ENCODE measurements at places on chromosomes 7 and 10.
A peak's percentile ranks its signal among the peaks of the same experiment; 100 is the strongest.

DNA sequence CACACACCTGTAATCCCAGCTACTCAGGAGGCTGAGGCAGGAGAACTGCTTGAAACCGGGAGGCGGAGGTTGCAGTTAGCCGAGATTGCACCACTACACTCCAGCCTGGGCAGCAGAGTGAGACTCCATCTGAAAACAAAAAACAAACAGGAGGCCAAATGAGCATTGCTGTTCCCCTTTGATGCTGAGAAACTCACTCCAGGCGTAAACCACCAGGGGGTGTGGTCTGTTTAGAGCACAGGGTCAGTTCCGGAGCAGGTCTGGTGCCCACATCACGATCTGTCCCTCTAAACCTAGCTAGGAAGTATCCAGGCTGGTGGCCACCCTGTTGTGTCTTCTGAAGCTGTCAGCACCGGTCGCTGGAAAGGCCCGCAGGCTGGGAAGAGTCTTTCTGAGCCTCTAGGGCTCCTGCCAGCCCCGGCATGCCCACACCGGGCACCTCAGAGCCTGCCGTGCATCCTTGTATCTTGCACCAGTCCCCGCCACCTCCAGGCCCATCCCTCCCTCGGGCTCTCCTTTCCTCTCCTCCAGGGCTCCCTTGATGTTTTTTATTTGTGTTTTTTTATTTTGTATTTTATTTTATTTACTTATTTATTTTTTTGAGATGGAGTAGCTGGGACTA is 66.3 kb upstream of the SH2B2 start:
- DNase-seq = no peak

DNA sequence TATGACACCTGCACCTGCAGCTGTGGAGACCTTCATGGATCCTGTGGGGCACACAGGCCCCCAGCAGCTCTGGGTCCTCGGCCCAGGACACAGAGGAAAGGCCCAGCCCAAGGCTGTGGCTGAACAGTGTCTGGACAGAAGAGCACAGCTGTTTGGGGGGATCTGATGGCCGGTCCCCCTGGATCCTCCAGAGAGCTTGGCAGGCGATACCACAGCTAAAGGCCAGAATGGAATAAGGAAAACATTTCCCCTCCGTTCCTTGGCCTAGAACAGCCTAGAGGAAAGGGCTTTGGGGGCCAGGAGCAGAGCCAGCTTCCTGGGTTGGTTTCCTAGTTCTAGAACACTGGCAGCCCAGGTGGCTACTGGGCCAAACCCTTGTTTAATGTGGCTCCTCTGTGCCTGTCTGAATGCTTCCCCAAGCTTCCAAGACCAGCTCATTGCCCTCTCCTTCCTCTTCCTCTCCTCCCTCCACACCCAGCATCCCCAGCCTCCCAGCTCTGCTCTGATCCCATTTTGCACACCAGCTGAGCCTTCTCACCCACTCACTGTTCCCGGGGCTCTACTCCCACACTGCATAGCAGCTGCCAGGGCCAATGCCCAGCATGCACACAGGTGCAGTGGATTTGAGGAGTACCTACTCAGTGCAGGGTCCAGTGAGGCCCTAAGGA is 46.9 kb downstream of the GPAM start:
- no peak for DNase-seq

DNA sequence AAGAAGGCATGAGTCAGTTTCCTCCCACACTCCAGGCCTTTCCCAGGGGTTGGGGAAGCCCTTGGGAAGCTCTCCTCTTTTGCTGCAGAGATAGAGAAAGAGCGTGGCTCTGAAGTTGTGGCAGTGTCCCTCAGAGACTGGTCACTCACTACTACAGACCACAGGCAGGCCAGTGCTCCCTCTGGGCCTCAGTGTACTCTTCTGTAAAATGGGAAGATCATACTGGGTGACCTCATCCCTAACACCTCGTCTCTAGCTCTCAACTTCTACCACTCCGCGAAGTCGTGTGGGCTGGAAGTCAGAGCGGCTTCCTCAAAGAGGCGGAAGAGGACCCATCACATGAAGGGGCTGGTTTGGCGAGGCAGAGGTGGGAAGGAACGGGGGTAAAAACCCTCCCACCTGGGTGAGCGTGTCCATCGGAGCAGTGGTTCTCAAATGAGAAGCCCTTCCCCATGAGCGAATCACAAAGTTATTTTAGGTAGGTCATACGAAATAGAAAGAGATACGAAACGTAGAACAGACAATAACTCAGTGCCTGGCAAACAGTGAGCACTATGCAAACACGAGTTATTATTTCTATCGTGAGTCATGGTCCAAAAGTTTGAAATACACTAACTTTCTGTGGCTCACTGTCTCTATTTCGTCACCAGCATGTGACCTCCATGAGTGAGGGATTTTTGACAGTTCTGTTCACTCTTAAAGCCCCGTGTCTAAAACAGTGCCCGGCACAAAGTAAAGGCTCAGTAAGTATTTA is 32.7 kb downstream of the PRKAG2 start:
- DNase-seq = no peak

DNA sequence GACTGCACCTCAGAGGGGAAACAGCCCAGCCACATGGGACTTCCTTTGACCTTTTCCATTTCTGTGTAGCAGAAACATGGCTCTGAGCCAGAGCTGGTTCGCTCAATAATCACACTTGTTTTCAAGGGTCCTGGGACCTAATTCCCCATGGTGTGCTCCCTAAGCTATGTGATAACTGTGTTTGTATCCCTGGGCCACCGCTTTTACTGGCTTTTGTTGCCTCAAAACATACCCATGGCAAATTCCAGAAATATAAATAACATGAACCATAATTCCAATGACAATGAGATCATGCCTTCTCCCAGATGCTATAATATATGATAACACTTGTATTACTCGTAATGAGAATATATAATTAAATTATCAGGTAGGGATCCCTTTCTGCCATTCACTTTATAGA is 196.4 kb downstream of the GFRA1 start:
- DNase-seq = no peak

DNA sequence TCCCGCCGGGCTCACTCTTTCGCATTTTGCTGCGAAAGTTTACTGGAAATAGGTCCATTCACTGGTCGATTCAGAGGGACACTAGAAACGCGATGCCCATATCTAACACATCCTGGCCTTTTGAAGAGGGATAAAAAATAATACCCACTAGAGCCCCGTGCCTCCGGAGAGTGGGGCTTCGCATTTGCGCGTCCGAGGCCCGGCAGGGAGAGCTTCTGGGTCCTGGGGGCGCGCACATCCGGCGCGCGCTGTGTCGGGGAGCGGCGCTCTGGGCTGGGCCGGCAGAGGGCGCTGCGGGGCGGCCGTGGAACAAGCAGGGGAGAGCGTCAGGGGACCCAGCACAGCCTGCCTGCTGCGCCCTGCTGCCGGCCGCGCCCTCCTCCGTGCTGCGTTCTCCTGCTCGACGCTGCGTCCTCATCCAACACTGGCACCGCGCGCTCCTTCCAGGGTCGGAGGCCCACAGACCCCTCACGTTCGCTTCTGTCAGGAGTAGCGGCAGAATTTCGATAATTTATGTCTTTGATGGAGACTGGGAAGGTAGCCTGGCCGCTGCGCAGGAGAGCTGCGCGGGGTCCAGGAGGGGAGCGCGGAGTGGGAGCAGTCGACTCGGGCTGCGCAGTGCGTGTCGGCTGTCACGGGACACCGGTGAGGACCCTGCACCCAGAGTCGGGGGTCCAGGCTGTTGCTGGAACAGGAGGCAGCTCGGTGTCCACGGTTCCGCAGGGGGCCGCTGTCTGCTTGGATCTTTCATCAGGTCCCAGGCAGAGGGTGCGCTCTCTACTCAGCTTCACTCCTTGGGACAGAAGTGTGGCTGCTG is 41.5 kb upstream of the ZNF32 start:
- peak; percentile 75 for DNase-seq

GRCh38 chr7:24825931-24826661 is 68.8 kb upstream of the GSDME start:
- DNase-seq = no peak

DNA sequence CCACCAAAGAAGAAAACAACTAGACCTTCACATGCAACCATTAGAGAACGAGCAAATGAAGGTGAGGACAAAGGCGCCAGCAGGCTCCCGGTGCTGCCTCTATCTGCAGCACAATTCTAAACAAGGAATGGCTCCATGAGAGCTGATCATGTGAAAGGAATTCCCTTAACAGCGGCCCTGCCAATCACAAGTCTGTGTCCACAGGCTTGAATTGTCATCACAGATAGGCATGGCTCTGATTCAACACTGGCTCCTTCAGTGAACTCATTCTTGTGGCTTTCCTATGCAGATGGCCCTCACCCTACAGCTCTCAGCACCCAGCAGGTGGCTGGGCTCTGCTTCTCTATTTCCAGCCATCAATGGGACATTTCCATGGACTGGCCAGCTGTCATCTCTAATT is 36.2 kb downstream of the LAMB1 start:
- DNase-seq = no peak

DNA sequence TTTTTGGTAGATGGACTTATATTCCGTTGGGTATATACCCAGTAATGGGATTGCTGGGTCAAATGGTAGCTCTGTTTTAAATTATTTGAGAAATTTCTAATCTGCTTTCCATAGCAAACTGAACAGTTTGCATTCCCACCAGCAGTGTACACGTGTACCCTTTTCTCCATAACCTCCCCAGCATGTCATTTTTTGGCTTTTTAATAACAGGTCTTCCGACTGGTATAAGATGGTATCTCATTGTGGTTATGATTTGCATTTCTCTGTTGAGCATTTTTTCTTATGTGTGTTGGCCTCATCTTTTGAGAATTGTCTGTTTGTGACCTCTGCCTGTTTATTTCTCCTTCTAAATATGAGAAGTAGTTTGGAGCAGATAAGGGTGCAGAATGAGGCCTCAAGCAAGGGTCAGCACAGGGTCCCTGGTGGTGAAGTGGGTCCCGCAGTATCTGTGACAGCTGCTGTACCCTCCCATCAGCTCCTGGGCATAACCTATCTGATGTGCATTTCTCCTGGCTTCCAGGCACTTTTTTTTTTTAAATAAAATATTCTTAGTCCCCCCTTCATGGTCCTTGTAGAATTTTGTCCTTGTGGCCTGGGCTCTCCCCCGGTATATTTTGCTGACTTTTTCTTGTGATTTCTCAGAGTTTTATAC is 73.5 kb downstream of the PROSER2 start:
- no peak for DNase-seq

- no peak for DNase-seq
These were observed 179.9 kb upstream of the TMEM106B start for GRCh38 chr7:12031186-12031585.

DNA sequence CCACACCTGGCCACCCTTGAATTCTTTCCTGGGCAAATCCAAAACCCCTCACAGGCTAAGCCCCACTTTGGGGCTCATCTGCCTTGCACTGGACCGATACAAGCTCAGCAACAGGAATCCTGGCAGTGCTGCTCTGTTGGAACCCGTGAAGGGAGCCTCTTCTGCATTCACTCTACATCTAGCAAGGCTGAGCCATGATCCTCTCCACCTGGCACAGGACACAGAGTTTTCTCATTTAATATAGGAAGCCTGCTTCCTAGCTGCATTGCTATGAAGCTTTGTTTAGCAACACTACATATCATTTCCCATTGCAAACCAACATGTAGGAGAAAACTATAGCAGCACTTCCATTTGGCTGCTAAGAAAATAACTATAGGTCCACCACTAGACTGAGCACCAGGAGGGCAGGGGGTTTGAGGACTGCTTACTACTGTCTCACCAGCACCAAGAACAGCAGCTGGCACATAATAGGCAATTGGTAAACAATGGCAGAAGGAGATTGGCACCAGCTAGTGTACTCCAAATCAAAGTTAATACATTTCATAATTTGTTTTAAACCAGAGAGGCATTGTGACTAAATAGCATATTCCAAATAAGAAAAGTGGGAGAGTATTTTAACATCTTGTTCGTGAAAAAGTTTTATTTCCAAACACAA is 56.1 kb downstream of the CPVL start:
- DNase-seq = no peak

GRCh38 chr7:30968294-30968693 is 4.5 kb downstream of the GHRHR start:
- DNase-seq = no peak

GRCh38 chr10:36118314-36118713 is 476.2 kb upstream of the FZD8 start:
- no peak for DNase-seq

DNA sequence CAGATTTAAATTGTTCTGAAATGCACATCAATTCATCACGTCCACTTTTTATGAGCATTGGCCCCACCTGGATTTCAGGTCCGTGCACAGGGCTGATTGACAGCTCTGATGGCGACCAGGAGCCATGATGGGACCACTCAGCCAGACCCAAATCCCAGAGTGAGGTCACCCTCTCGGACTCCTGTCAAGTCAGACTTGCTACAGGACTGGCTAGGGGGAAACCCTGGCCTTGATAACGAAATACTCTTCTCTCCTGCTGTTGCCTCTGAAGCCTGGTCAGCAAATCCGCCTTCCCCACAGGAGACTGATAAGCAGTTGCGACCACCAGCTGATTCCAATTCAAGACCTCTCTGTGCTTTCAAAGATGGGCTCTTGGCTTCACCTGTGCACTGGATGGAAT is 76.4 kb downstream of the CARD11 start:
- DNase-seq = no peak

DNA sequence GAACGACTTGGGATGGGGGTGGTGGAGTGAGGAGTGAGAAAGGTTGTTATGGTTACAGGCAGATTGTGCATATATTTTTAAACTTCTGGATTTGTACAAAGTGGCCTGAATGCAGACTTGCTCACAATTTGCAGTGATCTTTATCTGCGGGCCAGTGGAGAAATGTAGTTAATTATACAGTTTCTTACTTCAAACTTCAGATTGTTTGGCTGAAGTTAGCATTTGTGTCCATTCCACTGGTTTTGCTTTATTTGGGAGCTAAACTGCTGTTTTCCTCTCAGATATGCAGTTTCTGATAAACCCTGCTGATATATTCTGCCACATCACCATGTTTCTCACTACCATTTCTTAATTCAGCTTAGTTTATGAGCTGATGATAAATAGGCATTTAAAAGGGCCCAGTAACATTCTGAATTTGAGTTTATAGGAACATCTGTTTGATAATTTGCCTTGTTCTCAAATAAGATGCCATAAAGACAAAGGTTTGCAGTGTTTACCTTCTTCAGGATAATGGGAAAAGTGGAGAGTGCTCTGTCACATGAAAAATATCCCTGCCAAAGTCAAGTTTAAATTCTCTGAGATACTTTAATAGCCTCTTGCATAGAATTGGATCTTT is 170.1 kb downstream of the ST7 start:
- DNase-seq = no peak

GRCh38 chr7:158450476-158451124 is 137.0 kb downstream of the PTPRN2 start:
- DNase-seq = no peak

DNA sequence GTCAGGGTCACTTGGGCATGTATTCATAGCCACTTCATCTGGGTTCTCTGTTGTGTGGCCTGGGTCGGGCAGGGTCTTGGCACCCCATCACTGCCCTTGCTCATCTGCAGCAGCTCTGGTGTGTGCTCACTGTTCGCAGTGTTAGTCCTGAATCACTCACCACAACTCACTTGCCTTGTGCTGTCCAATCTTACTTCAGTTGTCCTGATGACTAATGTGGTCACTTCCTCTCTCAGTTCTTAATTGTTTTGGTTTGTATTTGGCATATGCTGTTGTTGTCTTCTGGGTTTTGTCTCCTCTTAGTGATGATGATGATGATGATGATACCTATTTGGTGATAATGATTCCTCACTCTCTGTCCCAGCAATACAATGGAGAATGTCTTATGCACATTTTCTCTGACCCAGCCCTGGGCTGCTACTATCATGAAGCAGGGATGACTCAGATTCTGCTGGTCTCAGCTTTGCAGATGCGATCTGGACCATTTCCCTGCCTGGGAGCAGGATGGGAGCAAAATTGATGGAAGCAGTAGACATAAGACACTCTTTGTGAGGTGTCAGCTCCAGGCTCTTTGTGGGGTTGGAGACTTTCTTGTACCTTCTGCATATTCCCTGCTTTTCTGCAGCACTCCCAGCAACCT is 17.0 kb downstream of the ADRA2A start:
- DNase-seq = no peak

Measured in stimulated activated CD4-positive, alpha-beta T cell treated with anti-CD3 and anti-CD28 coated beads, Interleukin-1b, Interleukin-23, amount 100 ng/mL, for 1 hour (primary cell).